ENCODE measurements at places on chromosomes 1 and 21.

GRCh38 chr1:110519125-110519810 lies at the start of gene KCNA10:
Gene KCNA10, minus strand, starts transcription at chr1:110519175. Its CDS starts 388 bp downstream, at chr1:110518787.
- no peak for DNase-seq

DNA sequence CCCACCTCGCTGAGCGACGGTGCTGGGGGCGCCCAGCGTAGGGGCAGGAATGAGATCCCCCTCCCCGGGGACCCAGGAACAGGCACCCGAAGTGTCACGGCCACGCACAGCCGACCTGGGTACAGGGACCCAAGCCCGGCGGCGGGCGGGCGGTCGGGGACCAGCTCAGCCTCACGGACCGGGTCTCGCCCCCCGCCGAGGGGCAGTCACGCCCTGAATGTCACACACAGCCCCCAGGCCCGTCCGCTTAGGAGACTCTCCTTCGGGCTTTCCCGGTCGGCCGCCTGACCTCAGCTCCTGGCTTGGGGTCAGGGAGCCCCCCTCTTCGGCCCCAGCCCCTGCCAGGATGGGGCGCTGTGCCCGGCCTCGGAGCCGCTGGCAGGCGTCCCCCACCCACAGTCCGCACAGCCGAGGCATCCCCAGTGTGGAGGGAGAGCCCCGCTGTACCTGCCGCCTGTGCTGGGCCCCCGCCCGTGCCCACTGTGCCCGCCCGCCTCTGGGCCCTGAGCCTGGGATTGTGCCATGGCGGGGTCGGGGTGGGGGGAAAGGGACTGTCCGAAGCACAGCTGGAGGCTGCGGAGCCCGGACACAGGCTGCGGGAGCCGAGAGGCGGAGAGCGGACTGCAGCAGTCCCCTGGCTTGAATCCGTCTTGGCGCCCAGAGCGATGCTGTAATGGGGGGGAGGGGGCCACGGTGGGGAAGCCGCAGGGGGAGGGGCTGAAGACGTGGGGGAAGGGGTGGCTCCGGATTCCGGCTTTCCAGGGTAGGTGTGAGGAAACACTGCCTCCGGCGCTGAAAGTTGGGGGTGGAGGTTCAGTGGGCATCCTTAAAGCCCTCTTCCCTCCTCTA lies 627 bp upstream of the DLGAP3 start:
- DNase-seq: no peak

DNA sequence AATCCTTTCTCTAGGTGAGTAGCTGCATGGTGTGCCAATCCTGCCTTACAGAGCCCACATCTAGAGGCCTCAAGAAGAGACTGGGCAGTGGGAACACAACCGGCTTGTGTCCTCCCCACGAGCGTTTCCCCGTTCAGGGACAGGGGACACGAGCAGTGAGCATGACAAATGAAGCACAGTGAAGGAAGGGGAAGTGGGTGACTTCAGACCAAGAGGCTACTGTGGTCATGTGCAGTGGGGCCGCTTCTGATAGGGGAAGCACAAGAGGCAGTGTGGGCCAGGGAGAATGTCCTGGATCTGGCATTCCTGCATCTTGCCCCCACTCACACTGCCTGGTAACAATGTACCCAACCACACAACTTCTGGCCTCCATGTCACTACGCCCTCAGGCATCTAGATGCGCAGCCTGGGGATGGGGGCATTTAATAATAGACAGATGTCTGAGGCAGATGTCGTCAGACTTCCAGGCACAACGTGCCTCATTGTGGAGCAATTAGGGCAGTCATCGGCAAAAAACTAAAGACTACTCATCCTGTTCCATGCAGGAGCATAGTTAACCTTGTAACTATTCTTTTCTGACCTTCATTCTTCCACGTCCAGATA lies 155.6 kb upstream of the NBPF11 start:
- no peak for DNase-seq

DNA sequence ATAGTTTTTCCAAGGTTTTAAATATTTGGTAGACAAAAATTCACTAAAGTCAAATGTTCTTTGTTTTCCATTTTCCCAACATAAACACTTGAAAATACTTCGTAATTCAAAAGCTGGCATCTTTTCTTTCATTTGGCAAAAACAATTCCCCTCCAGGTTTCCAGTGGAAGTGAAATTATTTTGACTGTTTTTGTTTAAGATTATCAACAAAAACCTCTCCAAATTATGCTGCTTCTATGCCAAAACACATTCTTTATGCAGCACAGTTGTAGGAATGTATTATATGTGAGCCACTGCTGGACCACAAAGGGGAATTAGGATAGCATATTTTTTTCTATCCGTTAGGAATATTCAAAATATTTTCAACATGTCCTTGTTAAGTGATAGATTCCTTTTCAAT lies 44.1 kb downstream of the SLC5A9 start:
- DNase-seq: no peak

GRCh38 chr1:6815726-6816125 lies 30.5 kb downstream of the CAMTA1 start:
- DNase-seq: no peak

- DNase-seq: no peak
These were observed 12.9 kb downstream of the SAMD11 start for GRCh38 chr1:936348-937264.

DNA sequence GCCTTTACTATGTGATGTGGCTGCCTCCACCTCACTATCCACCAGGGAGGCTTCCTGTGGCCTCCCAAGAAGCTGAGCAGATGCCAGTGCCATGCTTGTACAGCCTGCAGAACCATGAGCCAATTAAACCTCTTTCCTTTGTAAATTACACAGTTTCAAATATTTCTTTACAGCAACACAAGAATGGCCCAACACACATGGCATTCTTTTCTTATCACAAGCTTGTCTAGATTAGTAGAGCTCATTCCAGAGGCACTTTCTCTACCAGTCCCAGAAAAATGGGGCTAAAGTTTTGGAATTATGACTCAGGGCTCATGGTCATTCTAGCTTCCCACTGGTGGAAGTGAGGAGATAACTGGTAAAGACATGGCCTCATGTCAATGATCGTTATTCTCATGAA lies 655.2 kb downstream of the LMO4 start:
- no peak for DNase-seq

DNA sequence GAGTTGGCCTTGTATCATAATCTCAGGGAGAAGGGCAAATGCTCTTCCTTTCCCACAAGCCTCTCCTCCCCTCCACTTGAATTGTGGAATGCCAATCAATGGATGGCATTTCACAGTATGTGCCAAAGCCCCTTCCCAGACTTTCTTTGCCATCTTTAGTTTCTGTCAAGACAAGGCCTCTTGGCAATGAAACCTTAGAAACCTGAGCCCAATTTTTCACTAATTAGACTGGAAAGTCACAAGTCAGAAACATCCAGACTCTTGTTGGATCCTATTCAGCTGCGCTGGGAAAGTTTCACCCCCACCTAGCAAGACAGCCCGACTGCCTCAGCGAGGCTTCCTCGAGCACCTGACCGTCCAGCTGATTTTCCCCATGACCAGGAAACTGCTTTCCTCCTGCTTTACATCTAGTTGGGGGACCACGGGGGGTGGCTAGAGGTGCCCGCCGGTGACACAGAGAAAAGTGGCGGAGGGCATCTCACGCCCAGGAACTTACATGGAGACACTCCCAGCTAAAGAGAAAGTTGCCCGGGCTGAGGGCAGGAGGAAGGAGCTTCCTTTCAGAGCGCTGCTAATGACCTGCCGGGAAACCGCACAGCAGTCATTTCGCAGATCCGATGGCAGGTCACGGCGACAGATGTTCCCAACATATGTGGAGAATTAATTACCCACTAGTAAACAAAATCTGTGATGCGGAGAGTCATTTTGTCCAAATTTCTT lies 302.6 kb upstream of the RRP15 start:
- no peak for DNase-seq

- no peak for DNase-seq
These were observed 1.7 kb downstream of the ANKRD65 start for GRCh38 chr1:1419363-1419812.

- DNase-seq: no peak
These were observed 8.4 kb downstream of the RPS6KA1 start for GRCh38 chr1:26537951-26538352.

GRCh38 chr1:8423692-8424538 lies 106.0 kb downstream of the SLC45A1 start:
- no peak for DNase-seq

DNA sequence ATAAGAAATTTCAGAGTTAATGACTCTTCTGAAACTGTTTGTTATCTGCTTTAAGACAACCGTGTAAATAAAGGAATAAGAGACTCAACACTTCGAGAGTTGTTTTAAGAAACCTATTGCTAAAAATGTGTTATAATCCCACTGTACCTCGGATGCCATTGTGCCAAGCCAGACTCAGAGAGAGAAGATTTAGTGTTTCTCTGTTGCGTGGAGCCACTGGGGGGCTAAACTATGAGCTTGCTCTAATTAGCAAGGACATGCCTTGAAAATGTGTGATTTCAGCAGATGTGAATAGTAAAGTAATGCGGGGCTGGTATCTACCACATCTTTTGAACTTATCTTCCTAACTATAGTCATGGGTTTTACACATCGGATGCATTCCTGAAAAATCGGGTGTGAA lies 56.2 kb upstream of the TARBP1 start:
- DNase-seq: no peak

DNA sequence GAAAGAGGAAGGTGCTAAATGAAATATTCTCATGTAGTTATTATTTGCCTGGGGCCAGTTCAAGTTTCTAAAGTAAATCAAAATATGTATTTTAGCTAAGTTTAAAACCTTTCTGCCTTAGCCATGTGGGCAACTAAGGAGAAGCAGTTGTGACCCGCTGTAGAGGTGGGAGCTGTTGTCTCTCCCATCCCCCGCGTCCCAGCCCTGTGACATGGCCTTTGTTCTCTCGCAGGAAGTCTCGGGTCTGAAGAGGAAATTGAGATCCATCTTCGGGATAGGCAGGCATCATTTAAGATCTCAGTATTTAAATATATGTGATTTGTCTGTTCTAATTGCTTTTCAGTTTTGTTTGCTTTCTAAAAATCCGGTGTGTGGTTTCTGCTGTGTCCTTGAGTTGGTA lies 121.5 kb downstream of the CAMTA1 start:
- DNase-seq: no peak

DNA sequence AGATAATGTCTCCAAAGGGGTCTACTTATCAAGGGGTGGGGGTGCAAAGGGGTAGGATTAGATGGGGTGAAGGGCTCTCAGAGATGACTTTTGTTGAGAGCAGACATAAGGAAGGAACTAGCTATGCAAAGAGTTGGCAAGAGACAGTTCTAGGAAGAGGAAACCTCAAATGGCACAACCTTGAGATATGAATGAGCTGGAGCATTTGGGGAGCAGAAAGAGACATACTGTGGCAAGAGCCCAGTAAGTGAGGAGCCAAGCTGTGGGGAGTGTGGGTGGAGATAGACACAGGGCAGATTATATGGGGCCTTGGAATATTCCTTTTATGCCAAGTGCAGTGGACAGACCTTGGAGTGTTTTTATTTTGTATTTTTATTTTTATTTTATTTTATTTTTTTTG lies 84.8 kb upstream of the BTG3 start:
- DNase-seq: no peak

- DNase-seq: no peak
These were observed 726.5 kb upstream of the ADAMTS5 start for GRCh38 chr21:27693376-27693775.

DNA sequence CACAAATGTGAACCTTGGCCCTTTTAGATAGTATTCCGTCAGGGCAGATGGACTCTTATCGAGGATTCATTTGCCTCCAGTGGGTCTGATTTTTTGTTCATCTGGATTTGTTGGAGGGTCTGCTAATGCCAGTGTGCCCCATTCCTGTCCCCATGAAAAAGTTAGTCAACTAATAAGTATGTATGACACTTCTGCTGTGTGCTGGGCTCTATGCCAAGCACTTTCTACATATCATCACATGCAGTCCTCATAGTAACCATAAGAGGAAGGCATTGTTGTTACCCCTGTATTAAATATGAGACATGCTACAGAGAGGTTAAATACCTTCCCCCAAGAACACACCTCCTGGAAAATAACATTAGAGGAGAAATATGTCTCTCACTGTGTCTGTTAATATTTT lies 46.6 kb upstream of the MAB21L3 start:
- no peak for DNase-seq

DNA sequence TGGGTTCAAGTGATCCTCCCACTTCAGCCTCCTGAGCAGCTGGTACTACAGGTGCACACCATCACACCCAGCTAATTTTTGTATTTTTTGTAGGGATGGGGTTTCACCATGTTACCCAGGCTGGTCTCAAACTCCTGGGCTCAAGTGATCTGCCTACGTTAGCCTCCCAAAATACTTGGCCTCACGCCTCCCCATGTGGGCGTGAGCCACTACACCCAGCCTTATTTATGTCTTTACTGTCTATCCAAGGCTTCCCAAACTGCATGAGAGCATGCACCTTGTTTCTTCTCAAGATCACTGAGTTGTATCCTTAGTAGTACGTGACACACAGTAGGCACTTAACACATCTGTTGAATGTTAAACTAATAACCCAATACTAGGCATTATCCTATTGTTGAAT lies 14.2 kb downstream of the WASF2 start:
- no peak for DNase-seq

DNA sequence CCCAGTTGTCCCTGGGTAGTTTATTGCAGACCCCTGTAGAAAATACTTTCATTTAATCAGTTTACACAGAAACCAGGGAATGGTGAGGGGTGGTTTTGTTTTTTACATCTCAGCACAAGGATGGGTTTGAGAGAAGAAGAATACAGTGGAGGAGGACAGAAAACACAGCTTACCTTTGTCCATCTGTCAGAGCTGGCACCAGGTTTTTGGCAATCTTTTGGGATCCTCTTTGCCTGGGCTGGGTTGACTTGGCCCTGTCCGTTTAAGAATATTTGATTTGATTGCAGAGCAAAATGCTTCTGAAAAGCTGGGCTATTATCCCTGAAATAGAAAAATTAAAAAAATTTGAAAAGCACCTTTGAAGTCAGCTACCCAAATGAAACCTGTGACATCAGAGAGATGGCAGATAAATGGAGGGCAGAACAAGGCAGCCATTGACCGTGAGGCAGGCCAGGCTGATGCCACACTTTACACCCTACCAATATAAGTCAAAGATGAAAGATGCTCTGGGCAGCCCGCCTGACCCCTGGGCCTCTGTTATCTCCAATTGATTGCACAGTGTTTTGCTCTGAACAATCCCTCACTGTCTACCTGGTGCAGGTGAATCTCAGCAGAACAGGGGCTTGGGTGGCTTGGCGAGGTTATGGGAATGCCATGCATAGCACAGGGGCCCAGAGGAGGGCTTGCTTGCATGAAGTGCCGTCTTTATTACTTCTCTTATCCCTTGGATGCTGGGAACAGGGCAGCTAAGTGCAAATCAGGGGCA lies 218.8 kb downstream of the LMX1A start:
- no peak for DNase-seq
